Stimulated activated CD4-positive, alpha-beta T cell treated with anti-CD3 and anti-CD28 coated beads, Interleukin-1b, Interleukin-23, amount 100 ng/mL, for 4 hours (primary cell): ENCODE measurements at places on chromosomes 12 and 14.

DNA sequence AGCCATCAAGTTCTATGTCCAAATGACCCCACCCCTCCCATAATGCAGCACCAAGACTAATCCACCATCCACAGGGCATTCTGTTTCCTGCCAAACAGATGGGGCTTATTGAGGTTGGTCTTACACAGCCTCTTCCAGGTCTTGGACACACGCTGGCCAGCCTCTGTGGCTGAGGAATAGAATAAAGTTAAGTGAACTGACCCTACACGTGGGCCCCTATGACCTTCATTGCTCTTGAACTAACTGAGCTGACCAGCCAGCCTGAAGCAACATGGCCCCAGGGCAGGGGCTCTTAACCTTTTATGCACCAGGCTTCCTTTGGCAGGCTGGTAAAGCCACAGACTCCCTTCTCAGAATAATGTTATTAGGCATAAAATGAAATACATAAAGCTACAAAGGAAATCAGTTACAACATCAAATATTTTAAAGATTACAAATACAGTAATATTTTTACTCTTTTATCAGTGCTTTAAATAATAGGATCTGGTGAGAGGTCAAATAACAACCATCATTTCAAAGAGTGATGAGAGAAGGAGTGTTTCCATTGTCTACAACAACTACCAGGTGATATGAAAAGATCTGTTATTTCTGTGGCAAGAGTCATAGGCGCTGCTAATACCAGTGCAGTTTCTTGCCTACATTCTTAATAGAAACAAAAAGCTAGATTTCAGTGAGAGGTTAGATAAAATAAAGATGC is 192.9 kb upstream of the NUDT4 start:
- DNase-seq = no peak

DNA sequence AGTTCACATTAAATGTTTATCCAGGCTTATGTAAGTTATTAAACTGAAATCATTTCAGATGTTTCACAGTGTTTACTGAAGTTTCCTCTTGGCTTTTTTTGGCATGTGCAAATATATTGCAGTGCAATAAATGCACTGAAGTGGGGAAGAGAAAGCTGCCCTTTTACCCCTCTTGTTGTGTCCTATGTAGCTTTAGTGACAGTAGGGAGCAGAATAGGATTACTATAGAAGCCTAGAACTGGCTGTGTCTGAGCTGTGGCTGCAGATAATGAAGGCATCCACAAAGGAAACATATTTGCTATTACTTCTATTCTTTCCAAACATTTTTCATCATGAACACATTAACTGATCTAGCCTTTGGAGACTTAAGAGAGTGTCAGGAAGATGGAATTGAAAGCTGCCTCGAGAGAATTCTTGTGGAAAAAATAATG is 24.1 kb upstream of the CNTN1 start:
- no peak for DNase-seq

DNA sequence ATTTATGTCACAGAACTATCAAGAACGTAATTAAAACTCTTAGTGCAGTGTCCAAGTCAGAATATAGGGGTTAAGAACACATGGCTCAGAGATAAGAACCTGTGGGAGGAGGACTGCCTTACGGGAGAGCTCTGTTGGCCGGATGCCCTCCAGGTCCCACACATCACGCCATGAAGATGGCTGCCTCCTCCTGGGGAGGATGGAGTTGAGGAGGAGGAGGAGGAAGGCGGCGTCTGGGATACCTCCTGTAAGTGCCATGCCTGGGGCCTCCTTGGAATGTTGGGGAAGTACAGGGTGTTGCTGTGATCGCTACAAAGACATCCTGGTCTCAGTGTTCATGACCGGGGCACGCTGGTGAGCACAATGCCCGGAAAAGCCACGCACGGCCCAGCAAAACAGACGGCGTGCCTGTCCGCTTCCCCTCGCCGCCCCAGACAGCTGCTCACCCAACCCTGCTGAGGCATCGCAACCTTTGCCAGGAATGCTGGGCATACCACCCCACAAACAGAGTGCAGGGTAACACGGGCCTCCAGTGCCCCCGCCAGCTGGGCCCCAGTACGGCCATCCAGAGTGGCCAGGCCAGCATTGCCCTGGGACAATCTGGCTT is 28.7 kb upstream of the CD9 start:
- DNase-seq = no peak

GRCh38 chr14:86404989-86405649 is 875.2 kb downstream of the FLRT2 start:
- DNase-seq = no peak

- DNase-seq = no peak
Measured at GRCh38 chr12:89862511-89863445, 154.1 kb upstream of the ATP2B1 start.

- DNase-seq = no peak
Measured at GRCh38 chr14:64225151-64225757, 68.9 kb downstream of the ESR2 start.

GRCh38 chr12:40711121-40711520 is 18.9 kb downstream of the CNTN1 start:
- DNase-seq = no peak

- no peak for DNase-seq
Measured at GRCh38 chr14:39342768-39343167, 89.5 kb downstream of the FBXO33 start.

GRCh38 chr14:104249706-104250105 is 111.3 kb downstream of the KIF26A start:
- DNase-seq = no peak

- no peak for DNase-seq
Measured at GRCh38 chr12:2265461-2266167, 212.8 kb downstream of the CACNA1C start.

DNA sequence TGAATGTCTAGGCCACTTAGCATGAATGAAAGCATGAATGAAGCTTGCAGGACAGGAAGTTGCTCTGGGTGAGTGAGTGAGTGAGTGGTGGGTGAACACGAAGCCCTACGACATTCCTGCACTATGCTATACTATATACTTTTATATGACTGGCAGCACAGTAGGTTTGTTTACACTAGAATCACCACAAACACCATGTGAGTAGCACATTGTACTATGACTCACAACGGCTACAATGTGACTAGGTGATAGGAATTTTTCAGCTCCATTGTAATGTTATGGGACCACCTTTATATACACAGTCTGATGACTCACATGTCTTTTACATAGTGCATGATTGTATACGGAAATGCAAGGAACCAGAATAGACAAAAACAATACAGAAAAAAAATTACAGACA is 1480.2 kb downstream of the AACS start:
- DNase-seq = no peak

DNA sequence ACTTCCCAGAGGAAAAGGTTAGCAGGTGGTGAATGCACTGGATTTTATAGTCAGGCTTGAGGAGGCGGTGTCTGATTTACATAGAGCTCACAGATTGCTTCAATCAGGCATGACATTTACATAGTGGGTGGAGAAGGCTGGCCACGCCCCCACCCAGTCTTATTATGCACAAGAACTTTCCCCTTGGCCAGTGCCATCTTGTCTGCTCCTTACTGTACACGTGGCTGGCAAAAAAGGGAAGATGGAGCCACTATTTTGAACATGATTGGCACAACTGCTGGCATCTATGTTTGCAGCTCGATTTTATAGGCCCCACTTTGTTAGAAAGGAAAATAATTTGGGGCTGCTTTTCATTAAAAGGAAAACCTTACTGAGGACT is 10.9 kb upstream of the LGMN start:
- no peak for DNase-seq

DNA sequence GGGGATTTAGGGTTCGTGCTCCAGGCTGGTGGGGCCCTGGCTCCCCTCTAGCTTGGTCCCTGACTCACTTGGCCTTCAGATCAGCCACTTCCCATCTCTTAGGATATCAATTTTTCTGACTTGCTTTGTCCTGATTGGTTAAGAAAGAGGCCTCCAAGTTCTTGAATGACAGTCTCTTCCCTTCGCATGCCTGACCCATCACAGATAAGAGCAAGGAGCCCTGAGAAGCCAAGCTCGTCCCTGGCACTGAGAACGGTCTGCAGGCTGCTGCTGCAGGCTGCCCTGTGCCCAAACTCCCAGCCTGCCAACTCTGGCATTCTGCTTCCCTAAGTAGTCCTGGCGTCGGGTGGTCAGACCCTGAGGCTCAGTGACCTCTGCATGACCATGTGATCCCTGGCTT is 794 bp upstream of the LRTM2 start:
- DNase-seq = no peak

GRCh38 chr12:39007619-39008018 is 102.2 kb upstream of the CPNE8 start:
- no peak for DNase-seq

GRCh38 chr12:42638697-42639096 is 49.2 kb upstream of the PRICKLE1 start:
- no peak for DNase-seq

GRCh38 chr12:47984331-47984801 is 19.9 kb downstream of the COL2A1 start:
- DNase-seq = no peak
